ENCODE measurements at places on chromosomes 5 and 9.

DNA sequence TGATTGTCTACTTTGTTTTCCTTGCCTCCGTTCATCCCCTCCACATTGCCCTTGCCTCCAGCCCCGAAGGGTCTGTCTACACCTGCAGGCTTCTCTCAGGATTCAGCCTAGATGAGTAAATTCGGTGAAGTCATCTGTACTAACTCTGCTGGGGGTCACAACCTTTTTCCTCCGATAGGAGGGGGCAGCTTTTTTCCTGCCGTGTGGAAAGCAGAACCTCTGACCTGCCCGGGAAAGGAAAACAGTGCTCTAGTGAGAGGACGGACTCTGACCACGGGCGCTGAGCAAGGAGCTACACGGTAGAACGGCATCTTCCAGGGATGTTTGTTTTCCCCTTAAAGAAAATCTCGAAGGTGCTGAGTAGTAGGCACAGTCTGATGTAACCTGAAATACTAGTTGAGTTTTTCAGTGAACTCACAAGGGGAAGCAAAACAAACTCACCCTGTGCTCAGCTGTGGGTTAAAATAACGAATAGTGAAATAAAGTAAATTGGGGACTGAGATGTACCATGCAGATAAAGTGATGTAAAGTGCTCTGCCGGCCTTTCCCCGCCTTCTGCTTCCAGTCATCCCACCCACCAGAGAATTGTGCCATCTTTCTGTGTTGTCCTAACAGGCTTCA, 281.8 kb downstream of the AOPEP start:
- peak; percentile 20 for DNase-seq

DNA sequence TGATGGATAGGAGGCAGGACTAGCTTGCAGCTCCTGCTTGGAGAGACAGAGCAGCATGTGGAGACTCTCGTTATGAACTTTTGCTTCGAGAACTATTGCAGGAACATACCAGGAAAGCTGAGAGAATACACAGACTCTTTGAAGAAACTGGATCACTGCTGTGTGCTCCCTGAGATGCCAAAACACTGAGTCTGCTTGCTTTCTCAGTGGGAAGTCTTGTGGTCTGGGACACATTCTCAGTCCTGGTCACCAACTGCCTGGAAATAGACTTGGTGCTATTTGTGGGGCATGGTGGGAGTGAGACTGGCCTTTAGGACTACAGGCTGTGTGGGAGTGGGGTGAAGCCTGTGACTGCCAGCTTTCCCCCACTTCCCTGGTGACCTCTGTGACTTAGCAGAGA, 252.6 kb downstream of the MED10 start:
- no peak for DNase-seq

- no peak for DNase-seq
These were observed 175.3 kb upstream of the ZNF608 start for GRCh38 chr5:124921694-124922093.

- peak; percentile 94 for DNase-seq
These were observed 17.9 kb downstream of the CXCL14 start for GRCh38 chr5:135560858-135561257.

GRCh38 chr9:134466869-134467616, 140.8 kb downstream of the RXRA start:
- no peak for DNase-seq

DNA sequence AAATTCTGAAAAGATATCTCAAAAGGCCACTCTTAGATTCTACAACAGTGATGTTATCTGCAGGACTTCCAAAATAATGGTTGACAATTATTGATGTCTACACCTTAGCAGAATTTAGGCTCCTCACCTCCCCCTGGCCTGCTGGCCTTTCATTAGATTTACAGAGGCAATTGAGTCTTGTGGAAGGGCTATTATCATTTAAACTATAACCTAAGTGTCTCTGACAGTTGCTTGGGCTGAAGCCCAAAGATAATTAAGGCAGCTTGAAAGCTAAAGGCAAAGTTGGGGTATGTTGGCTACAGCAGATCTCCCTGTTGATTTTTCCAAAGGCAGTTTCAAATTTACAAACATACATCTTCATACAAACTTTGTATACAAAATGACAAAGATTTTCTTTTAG, 912.3 kb downstream of the TAF11L14 start:
- DNase-seq, result no peak

DNA sequence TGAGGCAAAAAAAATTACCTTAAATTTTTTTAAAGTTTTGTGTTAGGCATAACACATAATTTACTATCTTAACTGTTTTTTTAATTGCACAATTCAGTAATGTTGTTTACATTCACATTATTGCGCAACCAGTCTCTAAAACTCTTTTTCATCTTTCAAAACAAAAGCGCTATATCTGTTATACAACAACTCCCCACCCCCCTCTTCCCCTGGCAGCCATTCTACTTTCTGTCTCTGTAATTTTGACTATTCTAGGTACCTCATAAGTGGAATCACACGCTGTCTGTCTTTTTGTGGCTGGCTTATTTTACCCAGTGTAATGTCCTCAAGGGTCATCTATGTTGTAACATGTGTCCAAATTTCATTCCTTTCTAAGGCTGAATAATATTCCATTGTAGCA, 241.5 kb upstream of the DMRT1 start:
- no peak for DNase-seq

DNA sequence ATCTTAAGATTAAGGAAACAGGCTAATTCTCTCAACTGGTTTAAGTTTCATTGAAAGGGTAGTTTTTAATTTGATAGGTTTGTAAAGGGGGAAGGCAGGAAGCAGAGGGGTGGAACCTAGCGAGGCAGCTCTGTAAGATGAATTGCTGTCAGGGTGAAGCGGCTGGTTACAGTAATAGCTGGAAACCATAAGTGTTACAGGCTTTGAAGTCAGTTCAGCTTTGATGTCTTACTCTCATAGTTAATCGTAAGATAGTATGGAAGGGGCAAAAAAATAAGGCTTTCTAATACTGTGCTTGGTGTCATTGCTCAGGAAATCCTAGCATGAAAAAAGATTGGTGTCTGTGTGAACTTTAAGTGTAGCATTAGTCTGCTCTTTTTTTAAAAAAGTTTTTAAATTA, 20.3 kb downstream of the POU5F2 start:
- no peak for DNase-seq

DNA sequence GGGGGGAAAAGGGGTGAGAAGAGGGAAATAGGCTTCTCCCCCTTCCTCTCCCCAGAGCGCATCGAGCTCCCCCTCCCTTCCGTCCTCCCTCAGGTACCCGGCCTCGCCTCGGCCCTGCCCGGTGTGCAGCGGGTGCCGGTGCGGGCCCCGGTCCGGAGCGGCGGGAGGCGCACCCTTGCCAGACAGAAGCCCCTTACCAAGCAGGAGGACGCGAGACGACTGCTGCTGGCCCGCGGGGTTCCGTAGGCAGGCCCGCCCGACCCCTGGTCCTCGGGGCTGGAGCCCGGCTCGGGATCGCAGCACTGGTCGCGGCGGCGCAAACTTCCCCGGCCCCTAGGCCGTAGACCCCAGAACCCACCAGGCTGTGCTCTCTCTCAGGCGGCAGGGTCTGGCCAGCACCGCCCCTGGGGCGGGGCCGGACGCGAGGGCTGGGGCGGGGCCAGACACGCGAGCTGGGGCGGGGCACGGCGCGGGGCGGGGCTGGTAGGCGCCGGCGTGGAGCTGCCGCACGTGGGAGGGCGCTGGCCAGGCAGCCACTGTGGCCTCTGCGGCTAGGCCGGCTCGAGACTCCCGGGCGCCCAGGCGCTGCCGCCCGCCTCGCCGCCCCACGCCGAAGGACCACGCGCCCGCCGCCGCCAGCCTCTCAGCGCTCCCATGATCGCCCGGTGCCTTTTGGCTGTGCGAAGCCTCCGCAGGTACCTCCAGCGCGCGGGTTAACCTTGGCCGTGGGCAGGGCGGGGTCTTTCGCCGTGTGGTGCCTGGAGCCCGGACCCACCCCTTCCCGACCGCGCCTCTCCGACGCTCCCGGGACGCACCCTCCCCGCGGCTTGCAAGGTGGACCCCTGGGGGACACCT, at the start of the genes NLN and SGTB:
NLN (plus strand) TSS at position 486 of the 855 bp plus-strand sequence; CDS start at position 655, 169 bp downstream.
SGTB (minus strand) TSS at position 390 of the 855 bp plus-strand sequence. CDS start 1,302 bp downstream, outside the sequence.
- DNase-seq, result peak; percentile 91

- peak; percentile 57 for DNase-seq
These were observed 28.8 kb downstream of the PDE8B start for GRCh38 chr5:77239126-77239741.

DNA sequence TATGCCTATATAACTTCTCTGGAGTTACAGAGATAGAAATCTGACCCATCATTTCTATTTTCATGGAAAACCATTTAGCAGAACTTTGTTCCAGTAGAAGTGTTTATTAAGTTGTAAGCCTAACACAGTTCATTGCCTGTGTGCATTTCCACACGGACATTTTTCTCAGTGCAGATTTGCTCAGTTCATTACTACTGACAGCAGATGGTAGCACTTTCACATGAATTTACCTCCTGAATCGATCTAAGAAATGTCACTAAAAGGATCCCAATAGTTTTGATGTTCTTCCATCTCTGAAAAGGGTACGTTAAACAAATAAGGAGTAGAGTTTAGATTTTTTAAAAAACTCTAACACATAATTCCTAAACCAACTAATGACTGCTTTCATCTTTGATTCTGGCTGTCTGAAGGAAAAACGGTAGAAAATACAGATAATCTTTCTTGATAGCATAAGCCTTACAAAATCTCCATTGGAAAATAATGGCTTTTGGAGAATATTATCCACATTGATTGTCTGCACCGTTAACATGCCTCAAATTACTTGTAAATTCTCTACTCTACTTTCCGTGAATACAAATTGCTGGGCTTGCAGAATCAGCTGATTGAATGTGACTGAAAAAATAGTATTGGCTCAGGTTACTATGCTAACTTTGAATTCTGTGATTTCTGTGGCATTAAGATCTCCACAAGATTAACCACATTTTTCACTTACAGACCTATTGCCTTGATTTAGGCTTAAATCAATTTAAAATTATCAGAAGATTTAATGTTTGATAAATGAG, 33.1 kb downstream of the RPS23 start:
- no peak for DNase-seq

- DNase-seq, result no peak
These were observed 153.1 kb downstream of the PCSK1 start for GRCh38 chr5:96279801-96280542.

DNA sequence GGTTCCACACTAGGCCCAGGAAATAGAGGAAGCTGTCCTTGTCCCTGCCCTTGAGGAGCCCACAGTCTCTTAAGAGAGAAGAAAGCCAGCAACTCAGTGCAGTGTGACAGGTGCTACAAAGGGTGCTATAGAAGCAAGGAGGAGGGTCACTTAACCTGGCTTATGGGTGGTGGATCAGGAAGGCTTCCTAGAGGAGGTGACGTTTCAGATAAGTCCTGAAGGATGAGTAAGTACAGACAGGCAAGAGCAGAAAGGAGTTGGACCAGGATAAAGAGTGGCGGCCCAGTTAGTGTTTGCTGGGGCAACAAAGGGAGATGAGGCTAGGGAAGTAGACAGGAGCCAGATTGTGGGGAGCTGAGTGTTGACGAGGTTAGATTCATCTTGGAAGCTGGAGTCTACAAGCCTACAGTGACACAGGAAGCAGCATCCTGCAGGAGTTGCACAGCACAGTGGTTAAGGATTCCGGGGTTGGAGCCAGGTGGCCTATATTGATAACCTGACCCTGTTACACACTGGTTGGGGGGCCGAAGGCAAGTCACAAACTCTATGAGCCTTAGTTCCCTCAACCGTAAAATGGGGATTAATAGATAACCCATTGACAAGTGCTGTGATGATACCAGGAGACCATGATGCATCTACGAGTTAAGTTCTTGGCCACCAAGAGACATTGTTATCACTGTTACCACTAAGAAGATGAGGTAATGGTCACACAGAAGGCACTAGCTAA, 5.4 kb upstream of the LHX6 start:
- DNase-seq, result no peak

DNA sequence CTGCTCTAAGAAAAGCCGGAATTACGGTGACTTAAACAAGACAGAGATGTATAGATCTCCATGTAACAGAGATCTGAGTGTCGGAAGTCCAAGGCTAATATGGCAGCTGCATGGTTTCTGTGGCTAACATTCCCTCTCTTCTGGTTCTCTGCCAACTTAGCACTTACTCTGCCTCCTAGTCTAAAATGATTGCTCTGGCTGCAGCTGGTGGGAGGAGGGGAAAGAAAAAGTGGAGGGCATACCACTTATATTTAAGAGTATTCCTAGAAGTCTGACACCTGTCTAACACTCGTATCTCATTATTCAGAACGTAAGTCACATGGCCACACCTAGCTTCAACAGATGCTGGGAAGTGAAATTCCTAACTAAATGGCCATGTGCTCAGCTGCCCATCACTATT, 551.5 kb upstream of the TLE4 start:
- DNase-seq, result no peak

DNA sequence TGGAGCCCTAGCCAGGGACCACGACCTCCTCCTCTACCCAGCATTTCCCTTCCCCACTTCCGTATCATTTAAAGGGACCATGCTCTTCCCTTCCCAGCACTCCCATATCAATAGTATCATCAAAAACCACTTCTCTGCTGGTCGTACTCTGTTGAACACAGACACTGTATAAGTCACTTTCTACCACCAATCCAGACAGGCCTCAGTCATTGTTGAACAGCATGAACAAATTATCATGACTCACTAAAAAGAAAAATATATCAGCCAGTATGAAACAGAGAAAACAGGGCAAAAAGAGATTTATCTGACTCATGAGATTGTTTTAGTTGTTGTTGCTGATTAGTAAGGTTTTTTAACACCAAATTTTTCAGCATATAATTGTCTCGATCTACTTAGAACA, 89.8 kb downstream of the CDKN2A start:
- no peak for DNase-seq

- DNase-seq, result no peak
These were observed 92.6 kb upstream of the ALDH1B1 start for GRCh38 chr9:38299856-38300255.

GRCh38 chr5:155587458-155587857, 573.9 kb downstream of the KIF4B start:
- DNase-seq, result no peak

- DNase-seq, result no peak
These were observed 17.1 kb downstream of the ENG start for GRCh38 chr9:127837346-127837745.

GRCh38 chr5:62283005-62283404, 23.0 kb upstream of the KIF2A start:
- DNase-seq, result no peak

GRCh38 chr5:38548064-38548759, 8.2 kb downstream of the LIFR start:
- DNase-seq, result no peak

- DNase-seq, result peak; percentile 41
These were observed 920 bp downstream of the LPCAT1 start for GRCh38 chr5:1522601-1523479.

GRCh38 chr5:9515436-9515835, 30.4 kb downstream of the SEMA5A start:
- DNase-seq, result no peak

DNA sequence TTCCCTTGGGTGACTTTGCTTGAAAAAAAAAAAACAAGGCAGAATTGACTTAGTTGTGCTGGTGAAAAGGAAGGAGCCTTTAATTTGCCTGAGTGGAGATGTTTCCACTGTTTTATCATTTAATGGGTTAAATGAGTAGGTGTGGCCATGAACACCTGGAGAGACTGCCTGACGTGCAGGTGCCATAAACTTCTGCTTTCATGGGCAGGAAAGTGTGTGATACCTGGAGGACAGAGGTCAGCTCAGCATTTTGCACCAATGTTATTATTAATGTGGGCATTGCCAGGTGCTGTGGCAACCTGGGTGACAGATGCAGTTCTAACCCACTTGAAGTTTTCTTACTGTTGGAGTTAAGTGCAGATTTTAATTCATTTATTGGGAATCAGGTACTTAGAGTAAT, 145.4 kb downstream of the CD180 start:
- no peak for DNase-seq

Measured in suppressor macrophage treated with lipopolysaccharide for 1 hour (primary cell).